ENCODE measurements at places on chromosomes 16 and 17.

DNA sequence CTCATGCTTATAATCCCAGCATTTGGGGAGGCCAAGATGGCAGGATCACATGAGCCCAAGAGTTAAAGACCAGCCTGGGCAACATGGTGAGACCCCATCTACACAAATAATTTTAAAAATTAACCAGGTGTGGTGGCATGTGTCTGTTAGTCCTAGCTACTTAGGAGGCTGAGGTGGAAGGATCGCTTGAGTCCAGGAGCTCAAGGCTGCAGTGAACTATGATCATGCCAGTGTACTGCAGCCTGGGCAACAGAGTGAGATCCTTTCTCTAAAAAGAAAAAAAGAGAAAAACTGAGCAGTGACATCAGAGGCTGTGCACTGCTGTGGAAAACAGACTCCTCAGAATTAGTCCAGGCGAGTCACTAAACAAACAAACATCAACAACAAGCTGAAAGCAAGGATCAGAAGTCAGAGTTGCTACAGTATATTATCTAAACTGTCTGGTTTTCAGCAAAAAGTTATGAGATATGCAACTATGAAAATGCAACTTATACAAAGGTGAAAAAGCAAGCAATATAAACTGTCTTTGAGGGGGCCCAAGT, 39.3 kb downstream of the CBFB start:
- no peaks in the 10 kb centered on the region for H3K27me3 ChIP-seq
- DNase-seq: no peak
- peaks cover 23% of the 10 kb centered on the region for H3K36me3 ChIP-seq

- DNase-seq: no peak
- H3K27me3 ChIP-seq: no peaks in the 10 kb centered on the region
- no peak overlapping the region for H3K27ac ChIP-seq
- no peak overlapping the region for H3K4me3 ChIP-seq
These were observed 5.6 kb upstream of the COG1 start for GRCh38 chr17:73187203-73187769.

GRCh38 chr17:62611292-62611691, 16.2 kb upstream of the MRC2 start:
- peaks cover 94% of the 10 kb centered on the region for H3K36me3 ChIP-seq
- no peak overlapping the region for H3K27ac ChIP-seq
- no peak for DNase-seq
- H3K4me3 ChIP-seq: no peak overlapping the region

DNA sequence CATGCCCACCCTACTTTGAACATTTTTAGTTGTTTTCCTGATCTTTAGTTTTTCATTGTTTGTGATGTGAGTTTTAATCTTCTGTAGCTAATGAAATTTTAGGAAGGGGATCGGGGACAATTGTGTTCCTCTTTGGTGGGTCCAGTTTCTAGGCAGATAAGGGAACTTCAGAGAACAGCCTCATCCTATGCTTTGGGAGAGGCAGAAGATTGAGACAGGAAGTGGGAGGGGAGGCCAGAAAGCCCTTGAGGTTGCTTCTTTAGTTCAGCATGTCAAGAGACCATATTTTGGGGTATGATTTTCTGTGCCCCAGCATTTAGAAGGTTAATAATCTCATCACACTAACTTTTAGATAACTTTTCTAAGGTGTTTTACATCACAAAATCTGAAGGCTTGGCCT, 191.0 kb downstream of the TANC2 start:
- no peak overlapping the region for H3K4me3 ChIP-seq
- no peaks in the 10 kb centered on the region for H3K27me3 ChIP-seq
- H3K27ac ChIP-seq: no peak overlapping the region
- H3K4me1 ChIP-seq: no peaks in the 10 kb centered on the region
- H3K36me3 ChIP-seq: no peaks in the 10 kb centered on the region

DNA sequence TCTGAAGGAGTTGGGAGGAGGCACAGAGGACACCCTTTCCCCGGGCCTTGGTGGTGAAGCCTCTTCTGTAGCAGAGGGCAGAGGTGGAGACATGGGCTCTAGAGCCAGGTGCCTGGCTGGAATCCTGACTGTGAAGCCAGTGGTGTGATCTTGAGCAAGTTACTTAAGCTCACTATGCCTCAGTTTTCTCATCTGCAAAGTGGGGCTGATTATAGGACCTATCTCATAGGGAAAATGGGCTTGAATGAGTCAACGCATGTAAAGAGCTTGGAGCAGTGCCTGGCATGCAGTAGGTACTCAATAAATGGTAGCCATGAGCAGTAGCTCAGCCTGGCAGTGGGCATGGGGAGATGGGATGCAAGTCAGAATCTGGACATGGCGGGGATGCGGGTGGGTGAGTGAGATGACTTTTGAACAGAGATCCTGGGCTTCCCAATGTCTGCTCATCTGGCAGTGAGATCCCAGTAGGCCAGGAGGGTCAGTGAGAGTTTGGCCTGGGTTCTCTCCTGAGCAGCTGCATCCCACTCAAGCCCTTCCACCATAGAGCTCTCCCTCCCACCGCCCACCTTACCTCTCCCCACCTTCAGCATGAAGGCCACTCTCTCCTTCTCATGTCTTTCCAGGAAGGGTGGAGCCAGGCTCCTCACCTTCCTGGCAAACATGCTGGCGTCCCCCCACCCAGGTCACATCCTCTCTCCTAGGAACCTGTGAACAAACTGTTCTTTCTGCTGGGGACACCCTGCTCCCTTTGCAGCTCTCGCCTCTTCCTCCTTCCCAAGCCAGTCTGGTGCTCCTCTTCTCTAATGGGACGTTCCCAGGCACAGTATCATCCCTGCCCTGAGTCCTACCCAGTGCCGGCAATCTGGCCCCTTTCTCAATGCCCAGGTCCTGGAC, 13.1 kb upstream of the SP2 start:
- no peaks in the 10 kb centered on the region for H3K4me1 ChIP-seq
- H3K36me3 ChIP-seq: no peaks in the 10 kb centered on the region
- no peak for DNase-seq
- no peaks in the 10 kb centered on the region for H3K27me3 ChIP-seq

- H3K36me3 ChIP-seq: no peaks in the 10 kb centered on the region
- H3K27ac ChIP-seq: no peak overlapping the region
- H3K4me1 ChIP-seq: no peaks in the 10 kb centered on the region
These were observed 9.6 kb upstream of the WNT9B start for GRCh38 chr17:46841561-46842379.

DNA sequence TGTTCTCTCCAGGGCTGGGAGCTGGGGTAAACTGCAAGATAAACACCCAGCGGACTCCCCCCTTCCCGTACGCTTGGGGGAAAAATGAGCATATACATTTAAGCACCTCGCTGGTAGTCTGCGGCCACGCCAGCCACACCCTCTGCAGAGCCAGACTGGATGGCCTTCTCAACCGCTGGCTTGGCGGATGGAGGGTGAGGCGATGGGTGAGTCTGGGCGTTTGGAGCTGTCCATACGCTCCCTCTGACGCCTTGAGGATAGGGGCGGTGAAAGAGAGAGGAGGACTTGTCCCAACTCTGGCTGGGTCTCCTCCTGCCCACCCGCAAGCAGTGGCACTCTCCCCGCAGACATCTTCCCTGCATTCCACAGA, 1.0 kb downstream of the ITGA3 start:
- no peaks in the 10 kb centered on the region for H3K36me3 ChIP-seq
- DNase-seq: no peak
- peak overlapping the region; percentile 97 for H3K27ac ChIP-seq
- H3K27me3 ChIP-seq: no peaks in the 10 kb centered on the region

DNA sequence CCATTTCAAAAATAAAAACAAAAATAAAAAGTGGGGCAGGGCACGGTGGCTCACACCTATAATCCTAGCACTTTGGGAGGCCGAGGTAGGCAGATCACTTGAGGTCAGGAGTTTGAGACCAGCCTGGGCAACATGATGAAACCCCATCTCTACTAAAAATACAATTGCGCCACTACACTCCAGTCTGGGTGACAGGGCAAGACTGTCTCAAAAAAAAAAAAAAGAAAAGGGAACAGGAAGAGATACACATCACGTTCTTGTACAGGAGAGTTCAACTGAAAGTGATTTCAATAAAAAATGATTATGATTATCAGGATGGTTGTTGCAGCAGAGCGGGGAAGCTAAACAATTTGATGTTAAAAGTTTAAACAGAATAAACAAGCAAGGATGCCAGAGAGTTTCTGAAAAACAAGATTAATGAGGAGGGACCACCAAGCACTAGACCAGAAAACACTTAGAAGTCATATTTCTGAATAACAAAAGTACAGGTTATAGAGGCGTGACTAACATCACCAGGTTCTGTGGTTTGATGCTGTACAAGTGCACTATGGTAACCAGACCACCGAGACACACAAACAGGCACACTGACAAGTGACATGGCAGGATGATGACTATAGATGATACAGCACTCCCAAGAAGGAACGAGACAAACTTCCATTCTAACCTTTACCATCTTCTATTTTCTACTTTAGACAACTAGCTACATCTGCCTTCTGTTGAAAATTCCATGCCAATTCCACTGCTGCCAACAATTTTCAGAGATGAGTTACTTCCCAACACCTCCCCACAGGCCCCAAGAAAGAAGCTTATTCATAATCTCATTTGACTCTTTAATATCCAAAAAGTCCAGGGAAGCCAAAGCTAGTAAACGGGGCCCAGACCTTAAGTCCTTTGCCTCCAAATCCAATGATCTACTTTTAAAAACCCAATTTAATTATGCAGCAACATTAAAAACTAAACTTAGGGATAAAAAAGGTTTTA, 11.8 kb downstream of the DNAJA2 start:
- H3K4me3 ChIP-seq: no peak overlapping the region
- H3K27me3 ChIP-seq: no peaks in the 10 kb centered on the region
- peaks cover 100% of the 10 kb centered on the region for H3K36me3 ChIP-seq
- no peak overlapping the region for H3K27ac ChIP-seq

DNA sequence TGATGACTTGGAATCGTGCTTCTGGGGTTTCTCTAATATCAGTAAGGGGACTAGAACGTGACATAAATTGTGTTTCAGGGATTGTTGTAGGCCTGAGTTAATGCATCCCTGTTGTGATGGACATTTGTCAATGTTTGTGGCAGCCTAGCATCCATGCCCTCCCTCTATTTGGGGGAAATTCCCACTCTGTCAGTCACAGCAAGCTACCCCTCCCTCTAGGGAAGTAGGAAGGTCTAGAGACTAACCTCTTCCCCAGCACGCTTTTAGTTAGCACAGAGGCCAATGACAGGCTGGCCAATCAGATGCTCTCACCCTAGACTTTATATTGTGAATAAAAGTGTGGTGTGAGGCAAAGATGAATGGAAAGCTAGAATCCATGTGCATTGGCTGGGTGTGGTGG, 32.4 kb upstream of the NF1 start:
- H3K27me3 ChIP-seq: no peaks in the 10 kb centered on the region
- no peaks in the 10 kb centered on the region for H3K4me1 ChIP-seq
- H3K4me3 ChIP-seq: no peak overlapping the region
- no peak for DNase-seq
- no peak overlapping the region for H3K27ac ChIP-seq
- no peaks in the 10 kb centered on the region for H3K36me3 ChIP-seq

- no peak overlapping the region for H3K27ac ChIP-seq
- DNase-seq: no peak
- peaks cover 23% of the 10 kb centered on the region for H3K4me1 ChIP-seq
- H3K36me3 ChIP-seq: peaks cover 52% of the 10 kb centered on the region
- H3K27me3 ChIP-seq: no peaks in the 10 kb centered on the region
These were observed 44.0 kb downstream of the SREBF1 start for GRCh38 chr17:17792551-17793377.
